Activated CD4-positive, alpha-beta memory T cell treated with anti-CD3 and anti-CD28 coated beads for 36 hours (primary cell): ENCODE measurements at places on chromosomes 11 and 22.
A peak's percentile ranks its signal among the peaks of the same experiment; 100 is the strongest.

GRCh38 chr22:46531581-46532175 lies 5.7 kb downstream of the CELSR1 start:
- no peak for DNase-seq

DNA sequence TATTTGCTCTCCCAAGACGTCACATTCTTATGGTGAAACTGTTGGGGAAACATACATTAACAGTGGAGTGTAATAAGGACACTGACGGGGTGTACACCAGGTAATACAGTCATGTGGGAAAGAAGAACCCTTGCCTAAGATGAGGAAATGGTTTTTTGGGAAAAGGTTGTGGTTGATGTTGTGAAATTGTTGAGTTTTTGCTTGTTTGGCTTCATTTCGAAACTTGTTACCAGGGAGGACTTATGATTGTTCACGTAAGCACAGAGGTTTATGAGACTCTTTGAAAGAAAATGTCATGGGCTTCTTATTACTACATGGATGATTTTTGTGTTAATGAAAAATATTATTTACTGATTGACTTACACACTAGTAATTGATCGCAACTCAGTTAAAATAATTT lies 16.8 kb downstream of the ANO3 start:
- no peak for DNase-seq

DNA sequence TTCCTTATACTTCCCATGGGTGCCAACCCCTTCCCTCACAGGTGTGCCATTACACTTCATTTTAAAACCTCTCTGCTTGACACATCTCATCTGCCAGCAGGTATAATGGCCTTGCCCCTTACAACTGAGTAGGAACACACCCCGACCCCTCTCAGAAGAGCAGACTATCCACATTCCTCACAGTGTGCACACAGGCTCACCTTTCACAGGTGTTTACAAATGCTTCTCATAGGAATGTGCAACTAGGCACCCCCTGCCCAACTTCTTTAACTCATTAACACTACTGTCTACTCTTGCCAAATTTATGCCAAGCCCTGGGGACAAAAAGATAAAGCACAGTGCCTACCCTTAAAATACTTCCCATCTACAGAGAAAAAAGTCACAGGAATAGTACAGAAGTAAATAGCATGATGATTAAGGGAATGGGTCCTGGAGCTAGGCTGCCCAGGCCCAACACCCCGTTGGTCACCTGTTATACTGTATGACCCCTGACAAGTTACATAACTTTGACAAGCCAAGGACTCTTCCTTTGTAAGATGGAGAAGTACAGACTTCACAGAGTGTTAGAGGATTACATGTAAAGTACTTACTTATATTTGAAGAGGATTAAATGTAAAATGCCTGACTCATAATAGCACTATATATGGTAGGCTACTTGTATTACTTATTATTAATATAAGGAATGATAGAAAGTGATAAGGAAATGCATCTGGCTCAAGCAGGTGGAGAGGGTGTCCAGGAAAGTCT lies 15.2 kb downstream of the TRIM3 start:
- no peak for DNase-seq

DNA sequence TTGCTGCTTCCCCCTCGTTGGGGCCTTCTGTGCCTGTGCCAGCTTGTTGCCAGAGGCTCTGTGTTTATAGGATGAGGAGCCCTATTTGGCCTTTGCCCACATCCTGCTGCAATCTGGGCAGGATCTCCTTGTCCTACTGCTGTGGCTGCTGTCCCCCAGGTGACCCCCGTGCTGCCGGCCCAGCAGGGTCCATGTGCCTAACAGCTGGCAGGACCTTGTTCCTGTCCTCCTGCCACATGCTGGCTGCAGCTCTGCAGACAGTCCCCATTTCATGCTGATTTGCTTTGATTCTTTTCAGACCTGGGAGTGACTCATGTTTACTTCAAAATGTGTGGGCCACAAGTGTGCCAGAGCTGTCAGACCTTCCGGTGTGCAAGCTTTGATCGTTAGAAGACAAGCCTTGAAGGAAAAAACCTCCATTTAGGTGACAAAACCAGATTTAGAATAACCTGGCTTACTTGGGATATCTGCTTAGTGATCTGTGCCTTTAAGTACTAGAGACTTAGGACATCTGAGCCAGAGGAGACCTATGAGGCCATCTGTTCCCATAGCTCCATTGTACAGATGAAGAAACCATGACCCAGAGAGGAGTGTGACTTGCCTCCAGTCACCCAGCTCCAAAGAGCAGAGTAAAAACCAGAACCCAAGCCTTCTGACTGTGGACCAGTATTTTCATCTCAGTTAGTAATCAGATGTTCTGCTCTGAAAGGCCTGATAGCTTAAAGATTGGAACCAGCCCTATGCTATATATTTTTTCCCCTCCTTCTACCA lies 11.1 kb downstream of the NAV2 start:
- peak; percentile 71 for DNase-seq

DNA sequence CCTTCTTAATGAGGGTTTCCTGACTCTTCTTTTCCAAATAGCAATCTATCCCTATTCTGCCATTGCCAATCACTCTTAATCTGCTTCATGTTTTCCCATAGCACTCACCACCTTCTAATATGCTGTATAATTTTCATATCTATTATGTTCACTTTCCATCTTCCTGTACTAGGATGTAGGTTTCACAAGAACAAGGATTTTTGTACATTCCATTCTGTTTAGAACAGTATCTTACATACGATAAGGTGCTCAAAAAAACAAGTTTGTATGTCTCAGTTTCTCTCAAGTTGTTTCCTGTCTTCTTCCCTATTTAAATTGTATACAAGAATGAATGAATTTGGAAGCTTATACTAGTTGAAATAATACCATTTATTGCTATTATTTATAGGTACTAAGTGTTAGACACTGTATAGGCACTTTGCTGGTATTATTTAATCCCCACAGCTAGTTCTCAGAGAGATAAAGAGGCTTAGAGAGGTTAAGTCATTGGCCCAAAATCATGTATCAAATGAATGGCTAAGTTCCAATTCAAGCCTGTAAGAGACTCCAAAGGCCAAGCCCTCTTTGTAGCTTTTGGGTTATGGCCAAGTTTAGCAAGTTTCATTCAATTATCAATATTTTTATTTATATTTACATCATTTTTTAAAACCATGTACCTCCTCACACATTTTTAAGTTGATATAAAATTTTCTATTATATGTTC lies 134.7 kb downstream of the PAX6 start:
- no peak for DNase-seq

DNA sequence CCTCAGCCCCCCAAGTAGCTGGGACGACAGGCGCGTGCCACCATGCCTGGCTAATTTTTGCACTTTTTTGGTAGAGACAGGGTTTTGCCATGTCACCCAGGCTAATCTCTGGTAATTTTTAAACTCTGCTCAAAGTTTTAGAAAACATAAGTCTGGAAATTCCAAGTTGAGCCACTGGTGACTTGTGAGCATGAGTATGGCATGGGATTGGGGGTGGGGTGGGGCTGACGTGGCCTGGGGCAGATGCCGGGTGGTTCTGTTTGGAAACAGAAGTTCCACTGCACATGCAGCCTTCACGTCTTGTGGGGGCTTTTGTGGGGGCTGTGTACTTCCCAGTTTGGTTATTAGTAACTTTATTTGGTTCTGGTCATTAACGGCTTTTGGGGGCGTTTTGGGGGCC lies 67.3 kb downstream of the PTPRJ start:
- DNase-seq = no peak

DNA sequence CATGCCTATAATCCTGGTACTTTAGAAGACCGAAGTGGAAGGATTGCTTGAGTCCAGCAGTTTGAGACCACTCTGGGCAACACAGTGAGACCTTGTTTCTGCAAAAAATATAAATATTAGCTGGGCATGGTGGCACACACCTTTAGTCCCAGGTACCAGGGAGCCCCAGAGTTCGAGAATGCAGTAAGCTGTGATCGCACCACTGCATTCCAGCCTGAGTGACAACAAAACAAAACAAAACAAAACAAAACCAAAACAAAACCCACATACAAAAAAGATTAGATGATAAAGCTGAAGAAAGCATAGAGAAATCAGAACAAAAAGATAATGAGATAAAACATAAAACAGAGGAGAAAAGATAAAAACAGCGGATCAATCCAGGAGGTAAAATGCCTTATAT lies 62.1 kb downstream of the TCF20 start:
- no peak for DNase-seq

DNA sequence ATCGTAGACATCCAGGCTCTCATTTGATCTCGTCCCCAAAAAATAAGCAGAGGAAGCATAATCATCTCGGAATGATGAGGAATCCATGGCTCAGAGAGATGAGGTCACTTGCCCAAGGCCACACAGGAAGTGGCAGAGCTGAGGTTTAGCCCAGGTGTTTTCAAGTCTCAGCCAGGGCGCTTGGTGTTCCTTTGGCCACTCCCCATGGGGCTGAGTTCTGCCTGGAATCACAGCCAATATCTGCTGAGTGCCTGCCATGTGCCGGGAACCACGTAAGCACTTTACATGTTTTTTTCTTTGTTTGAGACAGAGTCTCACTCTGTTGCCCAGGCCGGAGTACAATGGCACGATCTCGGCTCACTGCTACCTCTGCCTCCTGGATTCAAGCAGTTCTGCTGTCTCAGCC lies 29.5 kb upstream of the MYH9 start:
- DNase-seq = peak; percentile 44

GRCh38 chr11:34633990-34634693 lies 13.2 kb downstream of the EHF start:
- no peak for DNase-seq

DNA sequence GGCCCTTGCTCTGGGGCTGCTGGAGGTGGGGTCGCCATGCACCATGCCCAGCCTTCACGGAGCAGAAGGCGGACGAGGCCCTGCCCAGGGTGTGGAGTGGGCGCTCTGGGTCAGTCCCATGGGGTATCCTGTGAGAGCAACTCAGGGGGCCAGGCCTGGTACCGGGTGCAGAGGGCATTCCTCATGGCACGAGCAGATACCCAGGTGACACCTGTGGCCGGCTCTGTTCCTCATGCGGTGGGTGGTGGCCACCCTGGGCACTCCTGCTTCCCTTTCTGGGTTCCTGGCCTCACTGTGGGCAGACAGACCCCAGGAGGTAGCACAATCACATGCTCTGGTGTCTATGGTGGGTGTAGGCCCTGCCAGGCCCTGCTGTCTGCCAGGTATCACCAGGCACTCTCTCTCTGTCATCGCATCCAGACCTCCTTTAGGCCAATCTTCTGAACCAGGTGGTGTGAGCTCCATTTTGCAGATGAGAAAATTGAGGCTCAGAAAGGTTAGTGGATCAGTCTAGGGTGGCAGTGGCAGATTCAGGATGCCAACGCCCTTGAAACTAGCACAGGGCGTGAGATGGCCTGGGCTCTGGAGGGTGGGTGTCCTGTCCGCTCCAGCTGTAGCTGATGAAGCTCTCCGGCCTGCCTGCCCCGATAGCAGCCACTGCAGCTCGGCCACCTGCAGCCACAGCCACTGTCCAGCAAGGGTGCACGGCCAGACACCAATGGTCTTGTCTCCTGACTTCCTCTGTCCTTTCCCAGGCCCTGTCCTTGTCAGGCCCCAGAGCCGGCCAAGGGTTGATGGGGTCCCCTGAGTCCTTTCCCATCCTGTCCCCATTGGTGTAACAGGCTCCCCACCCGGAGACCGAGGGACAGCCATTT lies 15.1 kb downstream of the DGKZ start:
- no peak for DNase-seq

DNA sequence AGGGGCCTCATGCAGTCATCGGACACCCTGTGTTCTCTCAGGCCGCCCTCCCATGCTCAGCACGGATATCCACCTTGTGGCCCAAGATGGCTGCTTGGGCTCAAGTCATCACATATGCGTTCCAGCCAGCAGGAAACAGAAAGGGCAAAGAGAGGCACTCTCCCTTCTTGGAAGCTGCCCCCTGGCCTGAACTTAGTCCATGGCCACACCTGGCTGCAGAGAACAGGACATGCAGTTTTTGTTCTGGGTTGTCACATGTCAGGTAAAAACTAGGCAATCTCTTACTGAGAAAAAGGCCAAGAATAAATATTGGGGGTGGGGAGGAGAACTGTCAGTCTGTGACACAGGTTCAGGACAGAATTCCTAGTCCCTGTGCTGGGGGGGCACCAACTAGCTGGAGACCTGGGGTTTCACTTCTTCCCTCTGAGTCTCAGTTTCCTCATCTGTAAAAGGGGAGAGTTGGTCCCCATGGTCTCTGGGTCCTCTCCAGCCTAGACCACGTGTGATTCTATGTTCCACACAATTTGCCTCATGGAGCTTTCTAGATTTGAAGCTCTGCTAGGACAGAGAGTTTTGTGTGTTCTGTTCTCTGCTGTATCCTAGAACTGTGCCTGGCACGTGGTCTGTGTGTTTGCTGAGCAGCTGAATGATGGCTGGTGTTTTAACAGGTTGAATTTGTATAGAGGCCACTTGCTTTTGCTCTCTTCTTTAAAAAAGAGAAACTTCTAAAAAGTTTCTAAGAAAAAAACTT lies 107.2 kb upstream of the ANO1 start:
- no peak for DNase-seq
